ENCODE measurements at places on chromosomes 6 and 20.

GRCh38 chr6:113362301-113363047 lies 494.7 kb upstream of the MARCKS start:
- peak; percentile 26 for DNase-seq

DNA sequence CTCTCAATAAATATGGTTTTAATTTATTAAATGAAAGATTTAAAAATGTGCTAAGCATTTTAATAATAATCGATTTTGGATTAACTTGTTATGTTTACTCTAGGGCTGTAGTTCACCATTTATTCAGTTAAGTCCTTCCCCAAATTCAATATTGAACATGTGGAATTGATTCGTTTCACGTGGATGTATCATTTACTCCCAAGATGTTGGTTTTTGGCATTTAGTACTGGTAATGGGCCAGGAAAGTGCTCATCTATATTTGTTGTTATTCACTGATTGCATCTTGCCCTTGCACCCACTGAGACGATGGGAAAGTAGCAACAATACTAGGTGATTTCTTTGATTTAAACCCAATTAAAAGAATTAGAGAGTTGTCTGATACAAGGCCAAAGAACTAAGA lies 97.1 kb downstream of the ESR1 start:
- DNase-seq = no peak

GRCh38 chr6:5034328-5034727 lies 30.5 kb upstream of the RPP40 start:
- DNase-seq = no peak

DNA sequence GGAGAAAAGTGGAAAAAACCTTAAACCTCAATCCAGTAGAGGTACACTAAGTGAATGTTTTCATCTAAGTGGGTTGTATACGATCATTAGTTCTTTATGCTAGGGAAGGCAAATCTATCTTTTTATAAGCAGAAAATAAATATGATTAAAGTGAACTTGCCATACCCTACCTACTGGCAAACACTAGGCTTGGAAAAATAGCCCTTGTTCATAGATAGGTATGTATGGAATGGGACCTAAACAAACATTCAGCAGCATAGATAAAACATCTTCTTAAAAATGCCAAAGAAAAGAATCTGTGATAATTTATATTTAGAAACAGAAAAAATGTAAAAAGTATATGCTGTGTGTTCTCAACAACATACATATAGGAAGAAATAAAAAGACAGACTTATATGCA lies 18.8 kb downstream of the REV3L start:
- DNase-seq = no peak

GRCh38 chr6:20034408-20034769 lies 177.9 kb downstream of the MBOAT1 start:
- DNase-seq = peak; percentile 78

- peak; percentile 86 for DNase-seq
These were observed 20.8 kb downstream of the DAAM2 start for GRCh38 chr6:39812853-39813533.

DNA sequence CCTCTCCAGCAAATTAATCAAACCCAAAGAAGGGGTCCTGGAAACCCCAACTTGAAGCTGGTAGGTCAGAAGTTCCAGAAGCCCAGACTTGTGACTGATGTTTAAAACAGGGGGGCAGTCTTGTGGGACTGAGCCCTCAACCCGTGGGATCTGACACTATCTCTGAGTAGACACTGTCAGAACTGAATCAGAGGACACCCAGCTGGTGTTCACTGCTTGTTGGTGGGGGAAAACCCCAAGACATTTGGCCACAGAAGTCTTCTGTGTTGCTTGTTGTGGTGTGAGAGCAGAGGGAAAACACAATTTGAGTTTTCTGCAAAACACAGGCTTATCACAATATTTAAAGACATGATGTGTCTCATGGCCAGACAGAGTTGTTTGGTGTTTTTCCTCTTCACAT lies 29.9 kb downstream of the KIF13A start:
- DNase-seq = no peak

DNA sequence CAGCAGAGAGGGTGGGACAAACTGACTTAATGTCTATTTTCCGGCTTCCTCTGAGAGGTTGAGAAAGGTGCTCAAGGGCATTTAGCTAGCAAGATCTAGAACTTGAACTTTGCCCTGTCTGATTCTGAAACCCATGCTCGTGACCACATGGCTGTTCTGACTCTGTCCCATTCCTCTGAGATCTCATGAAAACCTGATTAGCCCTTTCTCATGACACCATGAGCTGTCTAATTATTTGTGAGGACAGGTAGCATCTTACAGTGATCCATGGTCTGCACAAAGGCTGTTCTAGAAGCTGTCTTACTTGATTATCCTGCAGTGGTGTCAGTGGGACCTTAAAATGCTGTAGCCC lies 89.6 kb upstream of the TOX2 start:
- DNase-seq = no peak

DNA sequence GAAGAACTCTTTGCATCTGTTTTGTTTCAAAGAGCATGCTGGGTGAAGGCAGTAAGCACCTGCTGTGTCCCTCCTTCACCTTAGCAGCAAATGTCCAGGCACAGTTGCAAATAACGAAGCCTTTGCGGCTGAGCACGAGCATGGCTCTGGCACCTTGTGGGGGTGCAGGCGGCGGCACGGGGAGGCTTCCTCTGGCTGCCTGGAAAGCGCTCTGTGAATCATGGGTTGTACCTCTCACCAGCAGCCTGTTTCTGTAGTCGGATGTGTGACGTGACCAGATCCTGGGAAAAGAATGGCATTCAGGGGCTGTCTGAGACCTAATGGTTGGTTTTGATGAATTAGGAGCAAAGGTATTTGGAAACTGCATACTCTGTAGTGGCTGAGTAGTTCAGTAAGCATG lies 144.8 kb downstream of the DTNBP1 start:
- DNase-seq = no peak

GRCh38 chr6:41707565-41708200 lies 27.7 kb downstream of the TFEB start:
- DNase-seq = no peak

DNA sequence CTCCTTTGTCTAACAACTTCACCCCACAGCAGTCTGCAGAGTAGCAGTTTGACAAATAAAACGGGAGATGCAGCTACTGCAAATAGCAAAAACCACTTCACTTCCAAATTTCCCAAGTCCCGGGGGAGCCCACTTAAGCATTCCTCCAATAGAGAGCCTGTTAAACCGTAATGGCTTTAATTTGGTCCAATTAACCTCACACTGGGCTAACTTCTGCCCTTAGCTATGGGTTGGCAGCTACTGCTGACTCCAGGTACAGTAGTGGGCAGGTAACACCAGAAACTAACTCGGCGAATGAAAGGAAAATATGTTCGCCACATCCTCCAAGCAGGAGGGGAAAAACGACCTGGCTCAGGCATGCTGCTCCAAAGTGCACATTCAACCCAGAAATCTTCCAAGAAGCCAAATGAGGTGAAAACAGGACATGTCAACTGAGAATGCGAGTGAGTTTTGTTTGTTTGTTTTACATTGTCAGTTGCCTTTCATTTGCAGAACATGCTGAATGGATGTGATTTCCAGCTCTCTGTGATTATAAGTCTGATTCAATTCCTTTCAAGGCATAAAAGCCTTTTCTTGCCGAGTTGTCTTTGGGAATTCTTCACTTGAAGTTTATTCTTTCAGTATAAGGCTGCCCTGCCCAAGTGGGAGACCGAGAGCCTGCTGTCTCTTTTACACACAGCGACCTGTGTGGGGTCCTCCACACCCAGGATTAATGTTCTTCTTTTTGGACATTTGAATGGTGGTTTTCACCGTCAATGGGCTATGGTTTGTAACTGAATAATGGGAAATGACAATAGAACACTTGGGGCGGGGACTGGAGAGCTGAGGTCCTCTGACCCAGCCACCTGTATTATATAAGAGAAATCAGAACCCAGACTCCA lies 117.3 kb upstream of the ARMC2 start:
- no peak for DNase-seq

DNA sequence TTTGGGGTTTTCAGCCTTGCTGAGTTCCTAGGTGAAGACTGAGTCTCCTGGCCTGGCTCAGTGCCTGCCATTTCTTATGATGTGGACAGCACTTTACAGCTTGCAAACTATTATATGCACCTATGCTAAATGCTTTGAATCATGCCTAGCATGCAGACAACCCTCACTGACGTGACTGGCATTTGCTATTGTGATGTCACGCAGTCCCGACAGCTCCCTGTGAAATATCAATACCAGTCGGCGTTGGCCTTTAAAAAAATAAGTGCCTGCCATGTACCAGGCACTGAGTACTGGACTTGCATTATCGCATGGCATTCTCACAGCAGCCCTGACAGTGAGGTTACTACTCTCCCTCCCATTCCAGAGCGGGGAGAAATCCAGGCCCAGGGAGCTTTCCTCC lies 35.5 kb downstream of the UQCC2 start:
- no peak for DNase-seq

GRCh38 chr20:63747622-63748069 lies 8.1 kb downstream of the SLC2A4RG start:
- no peak for DNase-seq

- no peak for DNase-seq
These were observed 12.5 kb downstream of the SESN1 start for GRCh38 chr6:109082188-109082577.

DNA sequence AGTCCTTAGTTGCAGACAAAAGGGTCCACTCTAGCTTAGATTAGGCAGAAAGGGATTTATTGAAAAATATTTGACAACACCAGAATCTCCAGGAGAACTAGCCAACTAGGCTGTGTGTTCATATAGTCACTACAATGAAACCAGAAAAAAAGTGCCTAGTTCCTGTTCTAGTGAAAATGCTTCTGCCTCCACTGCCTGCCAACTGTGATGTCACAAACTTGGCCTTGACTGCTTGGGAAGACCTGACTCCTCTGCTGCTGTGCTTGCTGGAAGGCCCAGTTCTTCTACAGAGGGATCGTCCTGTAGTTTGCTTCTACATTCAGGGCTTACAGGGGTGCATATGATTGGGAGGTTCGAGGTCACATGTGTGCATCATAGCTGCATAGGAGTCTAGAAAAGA lies 40.3 kb upstream of the XRN2 start:
- DNase-seq = no peak

- DNase-seq = no peak
These were observed 6.9 kb downstream of the TP53INP2 start for GRCh38 chr20:34710861-34711574.

DNA sequence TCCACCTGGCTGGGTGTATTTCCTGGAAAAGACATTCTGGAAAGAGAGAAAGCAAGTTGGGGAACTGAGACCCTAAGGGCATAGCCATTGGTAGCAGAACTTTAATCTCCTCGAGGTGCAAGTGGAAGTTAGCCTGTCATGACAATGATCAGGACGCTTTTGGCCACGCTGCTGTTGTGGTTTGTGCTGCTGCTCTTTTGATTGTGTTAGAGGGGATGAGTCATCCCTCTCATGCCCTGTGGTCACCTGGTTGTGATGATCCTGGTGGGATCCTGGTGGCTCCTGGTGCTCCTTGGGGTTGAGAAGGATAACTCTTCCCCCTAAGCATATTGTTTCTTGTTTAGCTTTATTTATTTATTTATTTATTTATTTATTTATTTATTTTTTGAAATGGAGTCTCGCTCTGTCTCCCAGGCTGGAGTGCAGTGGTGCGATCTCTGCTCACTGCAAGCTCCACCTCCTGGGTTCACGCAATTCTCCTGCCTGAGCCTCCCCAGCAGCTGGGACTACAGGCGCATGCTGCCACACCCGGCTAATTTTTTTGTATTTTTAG lies 350.3 kb downstream of the KIF16B start:
- no peak for DNase-seq

- no peak for DNase-seq
These were observed 51.6 kb upstream of the GRIK2 start for GRCh38 chr6:101341926-101342325.

GRCh38 chr6:42766163-42766670 lies 15.6 kb upstream of the BICRAL start:
- DNase-seq = no peak

DNA sequence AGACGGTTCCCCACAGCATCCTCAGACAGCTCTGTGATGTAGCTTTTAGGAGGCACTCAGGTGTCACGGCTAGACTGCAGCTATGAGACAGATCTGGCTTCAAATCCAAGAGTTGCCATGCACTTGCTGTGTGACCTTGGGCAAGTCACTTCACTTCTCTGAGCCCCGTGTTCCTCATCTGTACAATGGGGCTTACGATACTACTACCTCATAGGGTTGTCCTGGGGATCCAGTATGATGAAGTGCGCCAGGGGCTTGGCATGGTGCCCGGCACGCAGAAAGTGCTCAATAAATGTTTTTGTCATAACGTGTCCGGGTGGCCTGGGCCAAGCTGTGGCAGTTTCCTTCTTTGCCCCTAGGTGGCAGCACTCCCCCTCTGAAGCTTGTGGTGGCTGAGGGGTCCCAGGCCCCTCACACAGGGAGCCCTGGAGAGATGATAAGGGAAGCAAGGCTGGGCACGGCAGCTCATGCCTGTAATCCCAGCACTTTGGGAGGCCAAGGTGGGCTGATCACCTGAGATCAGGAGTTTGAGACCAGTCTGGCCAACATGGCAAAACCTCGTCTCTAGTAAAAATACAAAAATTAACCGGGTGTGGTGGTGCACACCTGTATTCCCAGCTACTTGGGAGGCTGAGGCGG lies 19.1 kb upstream of the CHMP4B start:
- peak; percentile 15 for DNase-seq

- DNase-seq = no peak
These were observed 30.3 kb upstream of the RCAN2 start for GRCh38 chr6:46521464-46521971.

DNA sequence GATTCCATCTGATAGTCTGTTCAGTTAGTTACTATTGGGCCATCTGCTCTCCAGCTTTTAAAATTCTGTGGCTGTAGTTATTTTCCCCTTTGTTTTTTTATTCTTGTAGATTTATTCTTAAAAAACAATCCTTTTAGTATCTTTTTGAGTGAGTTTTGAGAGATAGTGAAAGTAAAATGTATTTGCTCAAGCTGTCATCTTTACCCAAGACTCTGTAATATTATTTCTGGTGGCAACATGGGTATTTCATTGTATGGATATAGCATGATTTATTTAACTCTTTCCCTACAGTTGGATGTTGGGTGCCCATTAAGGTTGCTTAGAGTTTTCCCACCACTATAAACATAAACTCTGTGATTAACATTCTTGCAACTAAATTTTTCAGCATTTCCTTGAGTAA lies 24.6 kb downstream of the STK4 start:
- no peak for DNase-seq

DNA sequence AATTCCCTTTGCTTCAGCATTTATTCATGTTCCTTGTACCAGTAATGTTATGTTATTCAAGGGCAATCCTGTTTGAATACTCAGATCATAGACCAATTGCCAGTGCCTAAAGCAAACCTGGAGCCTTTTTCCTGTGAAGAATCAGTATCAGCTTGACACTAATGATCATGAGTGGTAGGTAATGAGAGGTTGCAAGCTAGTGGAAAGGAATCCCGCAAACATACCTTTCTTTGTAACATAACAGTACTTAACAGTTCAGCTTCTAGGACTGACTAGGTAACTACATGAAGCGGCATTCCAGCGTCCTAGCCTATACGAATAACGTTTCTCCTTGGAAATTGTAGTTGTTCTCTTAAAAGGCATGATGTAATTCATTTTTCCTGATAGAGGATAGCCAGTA lies 253.7 kb downstream of the TMEM242 start:
- DNase-seq = no peak

GRCh38 chr6:170085475-170086401 lies 205.1 kb downstream of the DLL1 start:
- DNase-seq = no peak

Data from NCI-H2029 treated with DMSO at 0.1 percent for 48 hours (cell line).